Stimulated activated naive CD4-positive, alpha-beta T cell treated with Interleukin-2 at 50 U/mL for 16 hours (primary cell): ENCODE measurements at places on chromosomes 16 and 17.

GRCh38 chr17:68792873-68793272, 162.3 kb downstream of the ABCA8 start:
- DNase-seq, result no peak

DNA sequence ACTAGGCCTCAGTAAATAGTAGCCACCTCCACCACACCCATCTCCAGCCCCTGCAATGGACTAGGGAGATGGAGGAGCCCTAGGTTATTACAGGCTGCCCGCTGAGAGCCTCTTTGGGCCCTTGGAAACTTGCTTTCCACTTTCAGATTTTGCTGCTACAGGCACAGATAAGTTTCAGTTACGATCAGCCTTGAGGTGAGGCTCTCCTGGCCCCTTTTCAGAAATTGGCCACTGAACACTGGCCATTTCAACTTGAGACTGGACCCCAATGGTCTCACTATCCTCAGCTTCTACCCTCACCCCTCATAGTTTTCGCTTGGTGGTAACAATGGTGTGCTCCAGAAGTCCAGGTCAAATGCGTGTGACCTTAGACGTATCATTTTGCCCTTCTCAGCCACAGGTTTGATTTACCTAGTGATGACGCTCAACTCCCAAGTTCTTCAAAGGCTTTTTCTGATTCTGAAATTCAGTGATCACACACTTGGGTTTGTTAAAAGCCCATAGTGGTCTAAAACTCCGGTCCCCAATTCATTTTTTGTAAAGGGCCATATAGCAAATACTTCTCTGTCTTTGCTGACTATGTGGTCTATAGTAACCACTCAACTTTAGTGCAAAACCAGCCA, 1.0 kb downstream of the PMM2 start:
- no peak for DNase-seq

GRCh38 chr16:58515871-58516767, 802 bp downstream of the SETD6 start:
- peak; percentile 8 for DNase-seq

DNA sequence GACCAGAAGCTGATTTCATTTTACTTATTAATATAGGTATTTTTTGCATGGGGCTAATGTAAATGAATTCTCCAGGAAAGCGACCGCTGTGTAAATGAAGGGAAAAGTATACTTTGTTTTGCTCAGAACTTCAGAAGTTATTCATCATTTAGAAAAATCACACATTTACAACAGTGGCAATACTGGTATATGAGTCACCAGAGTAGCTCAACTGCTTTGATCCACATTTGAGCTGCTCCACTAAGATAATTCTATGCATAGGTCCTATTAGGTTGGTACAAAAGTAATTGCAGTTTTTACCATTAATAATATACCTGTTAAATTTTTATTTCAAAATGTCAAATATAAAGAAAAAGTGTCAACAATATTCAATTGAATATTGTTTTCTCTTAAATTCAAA, 22.9 kb upstream of the DYNLRB2 start:
- DNase-seq, result no peak

DNA sequence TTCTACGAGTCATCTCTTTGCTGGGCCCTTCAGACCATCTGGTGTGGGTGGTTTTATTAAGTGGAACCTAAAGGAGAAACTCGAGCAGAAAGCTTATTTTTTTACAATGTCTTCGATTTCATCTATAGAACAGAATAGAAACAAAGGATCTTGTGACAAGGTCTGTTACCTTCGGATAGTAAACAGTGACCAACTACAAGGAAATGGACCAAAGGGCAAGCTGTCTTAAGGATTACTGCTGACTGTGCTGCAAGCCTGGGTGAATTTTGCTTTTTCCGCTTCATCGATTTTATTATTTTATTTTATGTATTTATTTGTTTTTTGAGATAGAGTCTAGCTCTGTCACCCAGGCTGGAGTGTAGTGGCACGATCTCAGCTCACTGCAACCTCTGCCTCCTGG, 348.9 kb upstream of the ERCC4 start:
- no peak for DNase-seq

DNA sequence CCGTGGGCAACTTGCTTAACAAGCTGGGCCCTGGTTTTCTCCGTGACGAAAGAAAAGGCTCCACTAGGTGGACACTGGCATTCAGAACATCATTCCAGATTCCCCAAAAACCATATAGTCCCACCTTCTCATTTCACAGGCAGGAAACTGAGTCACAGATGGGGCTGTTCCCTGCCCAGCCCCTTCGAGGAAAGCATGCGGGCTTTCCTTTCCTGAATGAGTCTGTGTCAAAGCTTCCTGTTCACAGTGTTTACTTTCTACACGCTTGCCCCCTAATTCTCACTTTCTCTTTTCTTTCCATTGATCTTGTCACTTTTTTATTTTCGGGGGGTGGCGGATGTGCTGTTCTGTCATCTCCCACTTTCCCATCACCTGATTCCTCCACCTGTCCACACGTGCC, 10.3 kb upstream of the LGALS9 start:
- no peak for DNase-seq

DNA sequence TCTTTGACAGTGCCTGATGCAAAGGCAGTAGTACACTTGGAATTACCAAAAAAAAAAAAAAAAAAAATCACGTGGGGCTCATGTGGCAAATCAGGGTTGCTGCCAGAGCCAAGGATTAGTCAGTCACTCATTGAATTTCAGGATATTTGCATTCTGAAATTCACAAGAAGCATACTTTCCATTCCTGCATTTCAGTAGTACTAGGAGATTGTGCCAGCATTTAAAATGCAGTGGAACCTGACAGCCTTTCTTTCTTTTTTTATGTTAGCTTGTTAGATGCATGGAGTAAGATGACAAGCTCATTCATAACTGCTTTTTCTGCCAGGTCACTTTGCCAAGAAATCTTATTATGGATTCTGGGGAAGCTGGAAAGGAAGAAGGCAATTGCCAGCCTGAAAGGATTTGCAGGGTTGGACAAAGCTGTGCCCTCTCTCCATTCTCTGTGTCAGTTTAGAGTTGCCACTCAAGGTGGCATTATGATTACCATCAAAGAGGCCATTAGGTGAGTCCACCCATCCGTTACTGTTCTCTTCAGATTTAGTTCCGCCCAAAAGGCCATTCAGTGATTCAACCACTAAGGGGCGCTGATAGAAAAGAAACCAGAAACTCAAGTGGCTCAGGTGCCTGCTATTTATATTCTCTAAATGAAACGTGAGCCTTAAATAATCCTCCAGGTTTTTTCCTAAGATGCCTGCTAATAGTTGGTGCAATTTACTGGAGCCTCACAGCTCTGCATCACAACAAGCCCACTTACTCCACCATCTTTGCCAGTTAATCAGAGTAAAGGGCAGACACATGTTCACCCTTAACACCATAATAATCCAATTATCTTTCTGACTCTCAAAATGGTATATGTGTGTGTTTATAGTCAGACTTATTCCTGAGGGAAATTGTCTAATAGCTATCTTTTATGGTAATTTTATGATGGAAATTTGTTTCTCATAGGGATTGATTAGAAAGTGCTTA, 59.0 kb downstream of the TANGO6 start:
- no peak for DNase-seq
